ENCODE measurements at places on chromosomes 5 and 9.

DNA sequence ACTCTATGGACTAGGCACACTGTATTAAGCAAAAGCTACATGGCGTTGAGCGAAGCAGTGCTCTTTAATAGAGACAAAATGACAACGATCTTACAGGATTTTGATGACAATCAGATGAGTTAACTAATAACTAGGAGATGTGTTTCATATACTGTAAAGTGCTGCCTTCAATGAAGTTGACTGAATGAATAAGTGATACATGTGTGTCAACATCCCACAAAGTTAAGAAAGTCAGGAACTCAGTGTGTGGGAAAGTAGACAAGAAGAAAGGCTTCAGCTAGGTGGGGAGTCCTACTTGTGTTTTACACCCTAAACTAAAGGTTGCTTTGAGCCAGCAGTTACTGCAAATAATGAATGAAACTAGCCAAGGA lies 79.6 kb downstream of the PAPPA start:
- DNase-seq = no peak

DNA sequence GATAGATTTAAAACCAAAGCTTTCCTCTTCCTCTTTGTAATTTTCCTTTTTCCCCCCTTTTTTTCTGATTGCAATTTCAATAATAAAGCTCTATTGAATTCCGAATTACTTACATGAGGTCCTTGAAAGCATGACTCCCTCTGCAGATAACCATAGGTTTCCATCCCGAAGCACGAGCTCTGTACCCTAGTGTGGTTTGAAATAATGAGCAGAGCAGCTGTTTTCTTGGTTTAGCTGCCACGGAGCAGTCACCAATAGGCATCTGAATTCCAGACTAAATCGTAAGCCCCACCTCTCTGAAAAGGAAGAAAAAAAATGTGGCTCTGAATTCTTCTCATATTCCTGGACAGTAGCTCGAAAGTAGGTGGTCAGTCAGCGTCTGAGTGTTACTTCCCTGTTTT lies 18.5 kb upstream of the GNE start:
- DNase-seq = no peak

GRCh38 chr5:93990504-93991070 lies 249.2 kb upstream of the POU5F2 start:
- no peak for DNase-seq

GRCh38 chr9:124078641-124079040 lies 67.1 kb downstream of the LHX2 start:
- no peak for DNase-seq

Data from vagina (tissue), 2 donors.